ENCODE measurements at places on chromosomes 6 and 20. TPM values are rescaled to one million over a fixed set of nuclear protein-coding genes. Genes with fewer than 3 reads are reported as not detected.

WFDC5 gene
- total RNA-seq: not detected

SH3BGRL2 gene
- 6.6 TPM for total RNA-seq

ZNF334 gene
- total RNA-seq: 14.0 TPM

FOXC1 gene
- total RNA-seq: 15.7 TPM

TRIM40 gene
- not detected for total RNA-seq

IMPG1 gene
- not detected for total RNA-seq

PFDN4 gene
- total RNA-seq: 1,207 TPM

VIP gene
- total RNA-seq: not detected

MRPS18B gene
- 110 TPM for total RNA-seq

GGTLC1 gene
- total RNA-seq: not detected

LST1 gene
- total RNA-seq: not detected

FRMD1 gene
- total RNA-seq: not detected

SLC26A8 gene
- not detected for total RNA-seq

GJA10 gene
- total RNA-seq: not detected

ELOVL2 gene
- total RNA-seq: 0.16 TPM

DZANK1 gene
- total RNA-seq: 1.5 TPM

OPRM1 gene
- not detected for total RNA-seq

FUCA2 gene
- 72.5 TPM for total RNA-seq

ANKRD6 gene
- 18.1 TPM for total RNA-seq

BNIP5 gene
- not detected for total RNA-seq

GPLD1 gene
- total RNA-seq: 0.27 TPM

EDEM2 gene
- total RNA-seq: 16.7 TPM

PLAGL1 gene
- 35.2 TPM for total RNA-seq

DAAM2 gene
- total RNA-seq: 3.4 TPM

PACRG gene
- 2.9 TPM for total RNA-seq

ZBP1 gene
- total RNA-seq: not detected

SLC23A2 gene
- total RNA-seq: 24.6 TPM

HSPA1L gene
- 1.4 TPM for total RNA-seq

PNPLA1 gene
- not detected for total RNA-seq

MCM9 gene
- 11.2 TPM for total RNA-seq

MUC21 gene
- total RNA-seq: not detected

All from fibroblast of the aortic adventitia (primary cell).